Stimulated activated CD8-positive, alpha-beta memory T cell treated with anti-CD3 and anti-CD28 coated beads, Interleukin-4, amount 100 ng/mL, for 1 hour (primary cell): ENCODE measurements at places on chromosomes 7 and 10.

GRCh38 chr10:121216721-121217181 is 365.6 kb downstream of the WDR11 start:
- no peak for DNase-seq

GRCh38 chr7:74575083-74575784 is 82.3 kb upstream of the GTF2I start:
- DNase-seq: no peak

- DNase-seq: no peak
Observed at GRCh38 chr10:57822965-57823364, 444.7 kb downstream of the IPMK start.

- DNase-seq: no peak
Observed at GRCh38 chr10:104478380-104478779, 124.7 kb downstream of the CFAP58 start.

GRCh38 chr7:118080947-118081346 is 103.0 kb upstream of the LSM8 start:
- DNase-seq: no peak

GRCh38 chr7:136348542-136349192 is 371.5 kb upstream of the MTPN start:
- DNase-seq: no peak

GRCh38 chr7:115965236-115965635 is 65.3 kb downstream of the TFEC start:
- no peak for DNase-seq

GRCh38 chr7:55310287-55311025 is 54.7 kb upstream of the LANCL2 start:
- DNase-seq: no peak

- DNase-seq: no peak
Observed at GRCh38 chr7:147472556-147472955, 1118.0 kb upstream of the C7orf33 start.

DNA sequence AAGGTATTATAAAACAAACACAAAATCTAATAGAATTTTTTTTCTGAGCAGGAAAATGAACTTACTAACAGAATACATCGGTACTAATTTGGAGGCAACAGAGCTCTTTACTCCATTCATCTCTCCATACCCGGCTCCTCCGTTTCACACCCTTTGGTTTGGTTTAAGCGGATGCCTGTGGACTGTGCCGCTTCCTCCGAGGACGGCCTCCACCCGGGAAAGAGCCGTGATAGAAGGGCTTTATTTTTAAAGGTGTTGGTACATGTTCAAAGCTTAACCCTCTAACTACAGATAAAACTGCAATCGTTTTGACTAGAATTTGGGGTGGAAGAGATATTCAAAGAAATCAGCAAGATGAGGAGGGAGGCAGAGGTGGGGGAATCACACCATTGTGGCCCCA is 1.9 kb downstream of the VIPR2 start:
- DNase-seq: no peak

DNA sequence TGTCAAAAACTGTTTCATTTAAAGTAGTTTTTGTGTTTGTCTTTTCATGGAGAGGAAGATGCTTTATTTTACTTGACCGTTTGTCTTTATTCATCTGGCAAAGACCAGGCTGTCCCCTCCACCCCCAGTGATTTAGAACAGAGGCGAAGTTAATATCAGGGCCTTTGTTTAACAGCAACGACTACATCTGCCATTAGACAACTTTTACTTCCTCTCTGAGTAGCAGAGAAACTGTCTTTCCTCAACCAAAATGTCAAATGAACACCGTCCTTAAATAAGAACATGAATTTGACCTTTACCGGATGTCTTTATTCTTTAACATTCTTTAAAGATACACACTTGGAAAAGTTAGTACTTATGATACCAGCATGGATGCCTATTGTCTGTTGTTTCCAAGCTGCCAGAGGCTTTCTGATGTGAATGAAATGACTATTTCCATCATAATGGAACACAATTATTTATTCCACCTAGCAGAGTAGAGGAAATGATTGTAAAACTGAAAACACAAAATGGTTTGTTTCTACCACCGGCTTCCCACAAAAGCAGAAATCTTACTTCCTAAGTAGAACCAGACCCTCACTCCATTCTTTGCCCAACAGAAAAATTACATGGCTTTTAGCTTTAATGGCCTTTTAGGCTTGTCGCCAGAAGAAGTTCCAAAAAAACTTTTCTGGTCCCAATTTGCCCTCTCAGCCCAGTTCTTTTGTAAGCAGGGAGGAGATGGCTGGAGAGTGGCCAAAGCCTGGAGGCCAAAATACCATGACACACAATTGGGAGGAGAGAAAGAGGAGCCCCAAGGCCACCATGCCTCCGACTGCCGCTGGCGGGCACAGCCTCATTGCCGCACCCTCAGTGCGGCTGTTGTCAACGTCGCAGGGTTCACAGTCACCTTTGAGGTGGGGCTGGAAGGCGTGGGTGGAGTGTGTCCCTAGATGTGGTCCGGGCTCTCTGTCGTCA is 168.5 kb downstream of the TEX36 start:
- DNase-seq: no peak

GRCh38 chr7:90552521-90552920 is 43.6 kb upstream of the CDK14 start:
- DNase-seq: no peak

DNA sequence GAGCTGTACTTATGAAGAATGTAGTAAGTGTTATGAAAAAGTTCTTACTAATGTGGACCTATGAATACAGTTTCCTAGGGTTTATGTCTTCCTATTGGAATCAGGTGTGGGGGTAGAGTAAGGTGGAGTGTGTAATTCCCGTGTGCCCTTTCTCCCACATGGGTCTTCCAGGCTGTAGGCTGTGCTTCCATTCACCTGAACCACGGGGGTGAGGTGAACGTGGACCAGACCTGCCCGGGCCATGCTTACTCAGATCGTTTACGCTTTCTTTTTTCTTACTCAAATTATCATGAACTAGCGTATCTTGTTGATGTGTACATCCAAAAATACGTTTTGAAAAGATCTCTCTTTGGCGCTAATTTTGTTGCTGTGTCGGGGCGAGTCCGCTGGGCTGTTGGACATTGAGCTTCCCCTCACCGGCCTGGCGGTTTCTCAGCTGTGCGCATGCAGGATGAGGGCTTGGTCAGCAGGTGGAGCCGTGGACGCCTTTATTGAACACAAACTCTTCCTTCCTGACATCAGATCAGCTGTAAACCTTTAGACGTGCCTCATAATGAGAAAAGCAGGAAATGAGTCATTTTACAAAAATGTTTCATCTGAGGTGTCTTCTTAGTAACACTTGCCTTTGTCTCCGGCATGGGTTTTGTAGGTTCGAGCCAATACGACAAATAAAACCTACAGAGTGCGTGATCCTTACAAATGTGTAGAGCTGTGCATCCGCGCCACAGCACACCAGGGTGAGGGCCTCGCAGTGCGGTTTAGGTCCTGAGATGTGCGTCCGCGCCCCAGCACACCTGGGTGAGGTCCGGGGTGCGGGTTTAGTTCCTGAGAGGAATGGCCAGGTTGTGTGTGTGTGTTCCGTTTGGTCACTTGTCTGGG is 53.8 kb downstream of the WDR37 start:
- peak; percentile 29 for DNase-seq

- DNase-seq: no peak
Observed at GRCh38 chr10:36946598-36946997, 178.8 kb upstream of the ANKRD30A start.

- no peak for DNase-seq
Observed at GRCh38 chr10:44478040-44478439, 93.1 kb upstream of the CXCL12 start.
